AG09309 (cell line): ENCODE measurements at places on chromosomes 3 and 15.

DNA sequence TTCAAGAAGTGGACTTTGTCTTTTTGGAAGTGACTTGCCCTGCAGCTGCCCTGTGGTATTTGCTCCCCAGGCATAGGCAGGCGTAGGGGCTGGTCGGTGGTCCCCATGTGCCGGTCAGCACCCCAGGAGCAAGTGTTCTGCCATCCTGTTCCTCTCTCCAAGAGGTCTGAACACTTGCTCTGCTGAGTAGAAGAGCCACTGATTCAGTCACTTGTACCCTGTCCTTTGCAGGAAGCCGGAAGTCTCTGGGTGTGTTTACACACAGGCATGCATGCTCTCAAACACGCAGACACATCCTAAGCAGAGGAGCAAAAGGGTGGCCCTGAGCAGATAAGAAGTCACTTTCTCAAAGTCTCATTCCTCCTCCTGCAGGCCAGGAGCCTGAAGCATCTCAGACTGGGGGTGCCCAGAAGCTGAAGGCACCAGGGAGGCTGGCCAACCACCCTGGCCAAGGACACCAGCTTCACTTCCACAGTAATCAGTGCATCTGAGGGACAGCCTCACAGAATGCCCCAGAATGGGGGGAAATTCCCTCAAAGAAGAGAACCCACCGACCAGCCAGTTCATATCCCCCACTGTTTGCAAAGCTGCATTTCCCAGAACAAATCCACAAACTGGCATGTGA lies 88.7 kb upstream of the POMGNT2 start:
- no peak for DNase-seq

- no peak for DNase-seq
Observed at GRCh38 chr3:117602058-117602644, 892.6 kb downstream of the TUSC7 start.

GRCh38 chr3:105791919-105792786 lies 76.7 kb downstream of the CBLB start:
- DNase-seq, result peak; percentile 85

DNA sequence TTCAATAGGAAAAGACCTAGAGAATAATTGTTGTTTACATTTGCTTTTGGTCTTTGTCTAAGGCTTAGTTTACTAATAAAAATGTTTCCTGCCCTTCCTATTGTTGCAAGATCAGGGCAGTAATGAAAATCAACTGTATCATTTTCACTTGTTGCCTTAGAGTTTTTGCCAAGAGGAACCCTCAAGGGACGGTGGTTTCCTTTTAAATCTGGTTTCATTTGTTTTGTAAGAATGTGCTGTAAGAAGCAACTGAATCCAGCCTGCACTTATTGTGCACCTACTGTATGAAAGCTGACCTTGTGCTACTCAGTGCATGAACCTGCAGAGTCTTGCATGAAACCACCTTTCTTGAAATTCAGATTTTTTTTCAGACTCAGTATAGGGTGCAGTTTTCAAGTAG lies 5.3 kb downstream of the IGF1R start:
- DNase-seq, result no peak

DNA sequence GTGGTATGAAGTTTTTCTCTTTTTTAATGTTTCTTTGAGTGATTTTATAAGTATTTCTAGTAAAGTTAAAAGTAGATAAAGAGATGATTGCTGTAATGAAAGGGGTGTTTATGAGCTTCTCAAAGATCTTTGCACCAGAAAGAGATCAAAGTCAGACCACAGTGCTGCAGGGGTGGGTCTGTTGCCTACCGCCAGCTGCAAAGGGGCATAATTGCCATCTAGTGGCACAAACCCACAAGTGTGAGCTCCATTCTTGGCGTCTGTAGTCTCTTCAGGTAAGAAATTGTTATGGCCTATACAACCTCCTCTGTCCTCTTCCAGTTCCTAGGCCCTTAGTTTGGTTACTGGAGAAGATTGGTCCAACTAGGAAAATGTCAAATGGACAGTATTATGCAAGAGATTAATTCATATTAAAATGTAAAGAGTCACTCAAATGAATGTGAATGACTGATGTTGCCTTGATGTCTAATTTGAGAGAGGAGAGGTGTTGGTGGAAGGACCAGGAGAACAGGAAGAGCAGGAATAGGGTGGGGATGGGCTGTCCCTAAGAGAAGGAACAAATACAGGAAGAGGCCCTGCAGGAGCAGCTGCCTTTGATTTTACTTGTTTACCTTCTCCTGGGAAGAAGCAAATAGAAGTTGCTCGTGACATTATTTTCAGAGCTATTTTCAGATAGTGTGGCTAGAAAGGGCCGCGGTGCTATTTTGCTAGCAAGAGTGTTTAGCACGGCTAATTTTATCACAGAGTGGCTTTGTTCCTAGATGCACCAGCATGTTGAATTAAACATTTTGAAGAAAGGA lies 53.0 kb upstream of the GSK3B start:
- no peak for DNase-seq

GRCh38 chr3:83224101-83224868 lies 1462.8 kb upstream of the GBE1 start:
- DNase-seq, result no peak

GRCh38 chr3:194368918-194369317 lies 625 bp downstream of the LRRC15 start:
- no peak for DNase-seq

- DNase-seq, result no peak
Observed at GRCh38 chr15:72180761-72181324, 16.7 kb downstream of the GRAMD2A start.

- DNase-seq, result no peak
Observed at GRCh38 chr3:71786217-71786549, 1.2 kb upstream of the PROK2 start.

- DNase-seq, result no peak
Observed at GRCh38 chr3:127698691-127699415, 26.1 kb downstream of the ABTB1 start.

- no peak for DNase-seq
Observed at GRCh38 chr3:16841904-16842271, 42.9 kb upstream of the PLCL2 start.

GRCh38 chr3:127775398-127776109 lies 46.8 kb downstream of the MGLL start:
- no peak for DNase-seq

- no peak for DNase-seq
Observed at GRCh38 chr15:34582461-34583371, 735 bp downstream of the GOLGA8B start.

GRCh38 chr3:146968204-146968651 lies 363.1 kb upstream of the PLSCR5 start:
- peak; percentile 97 for DNase-seq
